ENCODE measurements at places on chromosomes 7 and 10. TPM values are rescaled to one million over a fixed set of nuclear protein-coding genes. Genes with fewer than 3 reads are reported as not detected.

Gene SMKR1
- 0.12 TPM for total RNA-seq

Gene AMPH
- 22.6 TPM for total RNA-seq

Gene ARL4A
- total RNA-seq: 12.4 TPM

Gene TAS2R40
- not detected for total RNA-seq

Gene UCMA
- not detected for total RNA-seq
